ENCODE measurements at places on chromosomes 11 and 22.

DNA sequence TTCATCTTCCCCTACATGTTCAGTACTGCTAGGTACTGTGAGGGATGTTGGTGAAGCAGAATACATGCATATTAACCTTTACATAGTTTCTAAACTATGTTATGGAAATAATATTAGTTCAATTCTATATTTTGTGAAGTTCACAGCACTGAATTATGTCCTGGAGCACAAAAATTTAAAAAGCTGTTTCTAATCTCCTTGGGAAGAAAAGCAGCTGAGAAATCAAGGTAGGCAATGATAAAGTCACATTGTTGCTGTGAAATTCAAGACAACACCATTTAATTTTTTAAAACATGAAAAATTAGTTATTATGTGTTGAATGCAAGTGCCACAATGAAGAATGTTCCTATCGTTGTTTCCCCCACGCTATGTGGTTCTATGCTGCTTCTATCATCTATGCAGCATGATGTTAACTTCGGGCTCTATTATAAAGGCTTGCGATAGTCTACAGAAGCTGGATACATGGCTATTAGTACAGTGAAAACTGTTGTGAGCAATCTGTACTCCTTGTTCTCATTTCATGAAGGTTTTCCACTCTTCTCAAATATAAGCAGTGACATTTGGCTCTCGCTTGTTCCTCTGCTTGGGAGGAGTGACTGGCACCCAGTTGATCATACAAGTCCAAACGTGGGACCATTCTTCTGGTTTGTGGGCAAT lies 164.3 kb downstream of the AASDHPPT start:
- no peak for DNase-seq

DNA sequence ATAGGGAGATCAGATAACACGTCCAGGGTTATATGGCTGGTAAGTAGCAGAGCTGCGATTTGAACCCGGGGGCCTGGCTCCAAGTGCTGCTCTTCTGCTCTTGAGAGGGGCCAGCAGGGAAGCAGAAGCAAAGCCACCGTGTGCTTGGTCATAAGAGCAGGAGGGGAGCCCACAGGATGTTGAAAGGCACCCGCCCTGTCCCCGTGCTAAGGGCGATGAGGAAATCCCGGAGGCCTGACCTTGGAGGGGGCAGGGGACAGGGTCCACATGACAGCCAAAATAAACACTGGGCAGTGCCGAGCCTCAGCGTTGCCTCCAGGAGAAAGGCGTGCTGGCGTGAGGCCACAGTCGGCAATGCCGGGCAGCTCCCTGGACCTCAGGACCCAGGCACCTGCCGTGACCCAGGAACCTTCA lies 28.8 kb downstream of the TOM1 start:
- DNase-seq: no peak

GRCh38 chr11:18540207-18541009 lies 13.7 kb upstream of the TSG101 start:
- peak; percentile 26 for DNase-seq

DNA sequence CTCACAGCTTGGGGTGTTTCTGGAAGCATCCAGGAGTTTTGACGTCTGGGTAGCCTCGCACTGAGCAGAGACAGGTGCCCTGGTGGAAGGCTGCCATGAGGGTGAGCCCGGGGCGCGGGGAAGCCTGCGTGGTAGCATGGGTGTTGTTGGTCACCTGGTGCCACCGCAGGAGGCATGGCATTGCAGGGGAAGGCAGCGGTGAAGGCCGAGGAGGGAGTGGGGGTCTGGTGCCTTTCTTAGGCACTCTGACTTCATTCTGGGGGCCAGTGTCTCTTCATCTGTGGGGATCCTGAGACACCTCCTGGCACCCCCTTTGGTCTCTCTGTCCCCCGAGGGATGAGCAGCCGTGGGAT lies 271.2 kb downstream of the TBC1D22A start:
- DNase-seq: no peak

- no peak for DNase-seq
These were observed 137.5 kb downstream of the CHST1 start for GRCh38 chr11:45527898-45528297.

DNA sequence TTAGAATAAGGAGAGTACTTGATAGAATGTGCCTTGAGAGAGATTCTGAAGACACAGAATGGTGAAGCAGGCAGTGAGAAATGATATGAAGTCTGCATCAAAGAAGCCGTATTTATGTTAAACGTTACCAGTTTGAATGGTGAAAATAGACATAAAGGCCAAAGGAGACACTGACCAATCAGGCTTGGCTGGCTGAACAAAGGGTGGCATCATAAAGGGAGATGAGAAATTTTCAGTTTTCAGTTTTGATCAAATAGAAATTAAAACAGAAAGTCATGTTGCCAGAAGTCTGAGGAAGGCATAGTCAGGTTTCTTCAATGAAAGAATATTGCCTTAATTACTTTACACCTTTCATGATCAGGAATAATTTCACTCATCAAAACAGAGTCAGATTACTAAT lies 6.6 kb downstream of the OR51F1 start:
- DNase-seq: no peak

GRCh38 chr22:33110562-33111163 lies 52.5 kb upstream of the SYN3 start:
- DNase-seq: no peak

DNA sequence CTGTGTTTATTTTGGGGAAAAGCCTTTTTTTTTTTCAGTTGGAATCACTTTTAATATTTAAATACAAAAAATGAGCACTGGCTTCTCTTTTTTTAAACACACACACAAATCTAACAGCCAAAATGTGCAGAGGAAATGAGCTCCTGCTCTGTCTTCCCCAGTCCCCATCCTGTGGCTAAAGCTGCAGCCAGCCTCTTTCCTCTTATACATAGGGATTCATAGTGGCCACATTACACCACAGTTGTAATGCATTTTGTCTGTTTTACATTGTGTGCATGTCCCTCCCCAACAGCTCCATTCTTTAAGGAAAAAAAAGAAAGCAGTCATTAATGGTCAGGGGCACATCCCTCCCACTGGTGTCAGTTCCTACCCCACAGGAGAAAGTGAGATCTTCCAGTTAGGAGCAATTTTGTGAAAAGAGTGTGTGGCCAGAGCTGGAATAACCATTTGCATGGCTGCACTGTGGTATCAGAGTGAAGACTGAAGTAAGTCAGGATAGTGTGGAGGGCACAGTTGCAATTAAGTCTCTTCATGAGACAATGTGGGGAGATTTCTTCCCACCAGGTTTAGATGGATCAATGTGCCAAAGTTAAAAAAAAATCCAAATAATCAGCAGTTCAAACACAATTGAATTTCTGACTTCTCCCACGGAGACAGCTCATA lies 220.6 kb downstream of the TMEM135 start:
- no peak for DNase-seq

- DNase-seq: no peak
These were observed 6.1 kb upstream of the CD82 start for GRCh38 chr11:44559207-44559939.

DNA sequence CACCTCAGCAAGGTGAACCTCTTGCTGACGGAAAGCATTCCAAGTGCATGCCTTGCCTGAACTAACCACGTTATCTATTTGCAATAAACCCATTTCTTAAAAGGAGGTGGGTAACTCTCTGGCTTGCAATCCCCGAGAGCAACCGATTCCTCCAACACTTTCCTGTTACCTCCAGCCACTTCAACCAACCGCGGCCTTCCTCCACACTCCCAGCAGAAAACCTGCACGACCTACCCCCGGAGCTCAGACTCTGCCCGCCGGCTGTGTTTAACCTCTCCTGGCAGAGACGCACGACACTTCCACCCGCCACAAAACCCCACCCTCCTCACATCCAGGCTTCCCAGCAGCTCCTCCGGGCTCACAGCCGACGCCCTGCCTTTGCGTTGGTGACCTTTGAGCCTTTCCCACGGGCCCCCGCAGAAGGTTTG lies 708 bp downstream of the SCO2 start:
- no peak for DNase-seq

GRCh38 chr11:121773076-121773475 lies 320.3 kb upstream of the SORL1-AS1 start:
- no peak for DNase-seq

DNA sequence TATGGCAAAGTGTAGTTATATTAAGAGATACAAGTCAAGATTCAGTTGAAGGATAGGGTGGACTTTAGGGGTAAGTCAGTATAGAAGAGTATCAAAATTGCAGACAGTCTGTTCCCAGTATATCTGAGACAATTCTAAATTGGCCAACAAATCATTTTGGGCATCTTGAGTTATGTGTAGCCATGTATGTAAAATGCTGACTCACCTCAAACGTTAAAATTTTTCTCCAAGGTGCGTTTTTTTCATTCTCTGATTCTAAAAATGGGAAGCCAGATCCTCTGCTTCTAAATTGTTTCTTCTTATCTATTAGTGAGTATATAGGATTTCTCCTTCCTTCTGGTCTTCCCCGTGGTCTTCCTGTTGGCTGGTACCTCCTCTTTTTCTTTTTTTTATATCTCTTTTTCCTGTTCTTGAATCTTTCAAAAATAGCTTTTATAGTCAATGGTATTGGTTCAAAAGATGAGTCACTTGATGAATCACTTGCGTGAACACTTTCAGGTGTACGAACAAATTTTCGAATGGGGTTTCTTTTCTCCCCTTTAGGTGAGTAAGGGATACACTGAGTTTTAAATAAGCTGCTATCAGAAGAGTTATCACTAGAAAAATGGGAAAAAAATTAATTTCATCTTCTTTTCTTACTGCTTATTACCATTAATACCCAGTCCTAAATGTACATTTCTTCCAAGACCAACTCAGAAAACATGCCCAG lies 3.2 kb downstream of the TAF1D start:
- DNase-seq: no peak

DNA sequence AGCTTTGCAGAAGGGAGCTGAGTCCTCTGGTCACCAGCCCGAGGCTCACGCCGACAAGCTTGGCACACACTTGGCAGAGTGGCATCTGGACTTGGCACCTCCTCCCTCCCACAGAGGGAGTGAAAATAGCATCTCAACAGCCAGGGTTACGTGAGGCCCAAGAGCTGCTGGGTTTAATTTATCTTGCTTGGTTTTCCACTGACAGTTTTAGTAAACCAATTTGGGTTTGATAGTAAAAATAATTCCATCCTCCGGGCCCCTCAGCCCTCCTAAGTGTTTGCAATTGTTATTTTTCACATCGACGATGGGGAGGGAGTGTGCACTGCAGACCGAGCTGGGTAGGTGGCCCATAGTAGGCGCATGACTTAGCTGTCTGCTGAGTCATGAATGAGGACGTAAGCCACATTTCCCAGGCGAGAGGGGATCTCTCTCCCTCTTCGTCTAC lies 107.6 kb upstream of the ASPHD2 start:
- DNase-seq: no peak

- no peak for DNase-seq
These were observed 9.5 kb upstream of the FTH1 start for GRCh38 chr11:61976813-61977475.

DNA sequence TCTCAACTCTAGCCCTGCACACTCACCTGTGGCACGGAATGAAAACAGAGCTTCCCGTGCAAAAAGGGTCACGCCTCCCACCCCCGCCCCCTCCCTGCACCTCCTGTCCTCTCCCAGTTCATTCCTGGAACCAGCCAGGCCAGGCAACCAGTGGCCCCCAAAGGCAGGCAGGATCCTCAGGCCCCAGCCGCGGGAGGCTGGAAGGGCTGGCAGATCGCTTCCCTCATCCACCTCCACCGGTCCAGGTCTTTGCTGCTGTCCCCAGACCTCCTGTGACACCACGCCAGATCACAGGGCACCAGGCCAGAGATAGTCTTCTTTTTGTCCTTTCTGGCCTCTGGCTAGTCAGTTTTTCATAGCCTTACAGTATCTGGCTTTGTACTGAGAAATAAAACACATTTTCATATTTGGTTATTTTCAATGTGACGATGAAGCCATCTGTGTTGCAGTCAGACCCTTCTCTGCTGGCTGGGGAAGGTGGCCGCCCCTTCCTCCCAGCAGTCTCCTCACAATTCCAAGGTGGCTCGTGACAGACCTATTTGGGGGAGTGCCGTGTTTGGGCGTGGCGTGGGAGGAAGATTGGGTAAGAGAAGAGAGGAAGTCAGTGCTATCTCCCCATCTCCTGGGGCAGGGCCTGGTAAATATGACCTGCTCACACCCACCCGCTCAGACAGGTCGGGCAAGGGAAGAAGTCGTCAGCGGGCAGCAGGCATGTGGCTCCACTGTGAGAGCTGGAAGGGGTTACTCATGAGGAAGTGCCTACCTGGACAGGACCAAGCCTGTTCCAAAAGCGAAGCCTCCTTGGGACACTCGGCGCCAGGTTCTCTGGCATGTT lies 9.1 kb downstream of the SSH3 start:
- peak; percentile 58 for DNase-seq

DNA sequence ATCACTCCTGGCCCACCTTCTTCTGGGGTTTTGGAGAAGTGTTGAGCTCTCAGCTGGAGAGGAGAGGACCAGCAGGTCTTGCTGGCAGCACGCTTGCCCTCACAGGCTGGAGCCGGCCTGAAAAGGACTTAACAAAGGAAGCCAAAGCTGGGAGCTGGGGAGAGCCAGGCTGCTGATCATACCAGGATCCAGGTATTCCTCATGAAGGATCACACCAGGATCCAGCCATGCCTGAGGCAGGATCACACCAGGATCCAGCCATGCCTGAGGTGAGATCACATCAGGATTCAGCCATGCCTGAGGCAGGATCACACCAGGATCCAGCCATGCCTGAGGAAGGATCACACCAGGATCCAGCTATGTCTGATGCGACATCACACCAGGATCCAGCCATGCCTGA lies 17.0 kb downstream of the MRGPRD start:
- DNase-seq: no peak

- DNase-seq: peak; percentile 21
These were observed 54.4 kb downstream of the FLRT1 start for GRCh38 chr11:64089915-64090805.

DNA sequence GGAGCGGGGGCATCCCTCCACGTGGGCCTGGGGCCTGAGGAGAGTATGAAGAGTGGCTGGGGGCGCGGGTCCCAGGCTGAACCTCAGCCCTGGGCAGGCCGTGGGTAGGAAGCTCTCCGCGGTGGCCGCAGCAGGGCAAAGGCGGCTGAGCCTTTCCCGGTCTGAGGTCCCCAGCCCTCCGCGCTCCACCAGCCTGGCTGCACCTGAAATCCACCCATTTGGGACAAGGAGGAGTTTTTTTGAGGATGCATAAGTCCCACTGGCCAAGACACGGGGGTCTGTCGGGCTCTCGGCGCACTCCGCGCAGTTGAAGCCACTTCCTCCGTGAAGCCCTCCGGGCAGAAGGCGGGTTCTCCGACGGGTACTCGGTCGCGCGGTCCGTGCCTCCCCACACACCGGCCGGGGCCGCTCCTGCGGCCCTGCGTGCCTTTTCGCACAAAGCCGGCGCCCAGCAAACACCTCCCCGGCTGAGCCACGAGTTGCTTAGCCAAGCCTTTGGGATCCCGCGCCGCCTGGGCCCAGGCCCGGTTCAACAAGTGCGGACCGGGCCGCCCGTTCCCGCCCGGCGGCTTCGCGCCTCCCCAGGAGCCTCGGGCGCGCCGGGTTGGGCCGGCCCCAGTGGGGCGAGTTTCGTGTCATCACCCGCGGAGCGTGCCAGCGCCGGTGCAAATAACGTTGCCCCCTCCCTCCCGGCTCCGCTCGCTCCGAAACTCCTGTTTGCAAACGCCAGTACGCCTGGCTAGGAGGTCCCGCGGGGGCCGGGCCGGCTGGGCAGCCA lies 666 bp upstream of the OVOL1 start:
- DNase-seq: no peak
